Bronchial epithelial cell (primary cell): ENCODE measurements at places on chromosomes 7 and 10. TPM values are rescaled to one million over a fixed set of nuclear protein-coding genes. Genes with fewer than 3 reads are reported as not detected.

TMEM270 gene
- total RNA-seq, result not detected in 2 replicates

PODXL gene
- total RNA-seq, result 0.13 and 0.53 TPM in 2 replicates

AKR1C2 gene
- total RNA-seq, result 191 and 222 TPM in 2 replicates

LGI1 gene
- total RNA-seq, result not detected in 2 replicates

GRCh38 chr10:132851451-132851850 lies 65.5 kb upstream of the NKX6-2 start:
- DNase-seq, result no peak

DNA sequence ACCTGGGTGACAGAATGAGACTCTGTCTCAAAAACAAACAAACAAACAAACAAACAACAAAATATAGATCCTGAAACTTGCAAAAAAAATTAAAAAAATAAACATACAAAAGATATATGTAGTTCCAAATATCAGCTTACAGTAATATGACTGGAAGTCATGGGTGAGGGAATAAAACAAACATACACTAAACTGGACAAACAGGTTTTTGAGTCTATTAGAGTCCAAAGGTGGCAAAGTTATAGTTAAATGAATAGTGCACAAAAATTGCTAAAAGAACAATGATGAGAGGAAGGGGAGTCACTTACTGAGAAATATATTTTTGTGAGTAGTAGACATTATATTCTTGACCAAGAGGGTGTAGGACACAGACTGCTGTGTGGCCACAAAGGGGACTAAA lies 16.7 kb upstream of the RSBN1L start:
- DNase-seq, result peak; percentile 88

GRCh38 chr7:106224797-106225196 lies 60.0 kb downstream of the NAMPT start:
- DNase-seq, result no peak

- DNase-seq, result no peak
Observed at GRCh38 chr7:98281757-98282606, 496 bp downstream of the BRI3 start.

- DNase-seq, result no peak
Observed at GRCh38 chr7:23396222-23397015, 73.9 kb downstream of the IGF2BP3 start.

DNA sequence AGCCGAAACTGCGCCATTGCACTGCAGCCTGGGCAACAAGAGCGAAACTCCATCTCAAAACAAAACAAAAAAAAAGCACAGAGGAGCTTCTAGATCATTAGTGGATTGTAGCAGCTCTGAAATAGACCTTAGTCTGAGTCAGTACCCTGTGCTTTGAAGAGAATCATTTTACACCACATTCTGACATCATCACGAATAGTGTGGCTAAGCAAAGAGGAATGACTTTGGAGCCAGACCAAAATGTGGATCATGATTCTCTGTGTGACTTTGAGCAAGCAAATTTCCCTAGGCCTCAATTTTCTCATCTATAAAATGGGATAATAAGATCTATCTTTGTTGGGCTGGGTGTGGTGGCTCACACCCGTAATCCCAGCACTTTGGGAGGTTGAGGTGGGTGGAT lies 618.9 kb downstream of the CALN1 start:
- peak; percentile 3 for DNase-seq

- no peak for DNase-seq
Observed at GRCh38 chr7:55531536-55531935, 40.8 kb downstream of the VOPP1 start.

- peak; percentile 83 for DNase-seq
Observed at GRCh38 chr7:76234931-76235441, 33.3 kb downstream of the SRRM3 start.

- peak; percentile 88 for DNase-seq
Observed at GRCh38 chr10:125084191-125084613, 76.2 kb downstream of the CTBP2 start.

DNA sequence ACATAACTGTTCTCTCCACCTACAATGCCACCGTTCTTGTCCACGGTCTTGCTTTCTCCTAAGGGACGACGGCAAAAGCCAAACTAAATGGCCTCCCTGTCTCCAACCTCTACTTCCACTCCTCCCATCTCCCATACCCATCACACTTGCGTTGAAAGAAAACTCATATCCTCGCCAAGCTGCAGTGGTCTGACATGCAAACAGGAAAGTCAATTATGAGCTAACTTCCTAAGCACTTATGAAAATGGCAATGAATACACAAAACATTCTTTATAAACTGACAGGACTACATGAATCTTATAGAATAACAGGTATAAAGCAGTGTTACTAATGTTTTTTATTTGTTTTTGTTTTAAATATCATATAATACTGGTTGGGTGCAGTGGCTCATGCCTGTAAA lies 46.4 kb downstream of the TYW1B start:
- no peak for DNase-seq

DNA sequence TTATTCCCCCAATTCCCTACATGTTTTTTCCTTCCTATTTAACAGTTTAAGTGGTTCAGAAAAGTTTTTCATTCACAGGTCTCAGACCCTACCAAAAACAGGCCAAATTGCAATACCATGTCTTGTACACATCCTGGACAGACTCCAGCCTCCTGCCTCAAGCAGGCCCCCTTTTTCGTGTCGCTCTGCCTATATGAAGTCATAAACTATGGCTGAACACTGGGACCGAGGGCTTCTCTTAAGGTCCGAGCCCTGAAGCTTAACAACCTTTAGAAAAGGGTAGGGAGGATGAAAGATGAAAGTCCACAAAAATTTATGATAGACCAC lies 1.4 kb downstream of the FBXW4 start:
- DNase-seq, result peak; percentile 30

DNA sequence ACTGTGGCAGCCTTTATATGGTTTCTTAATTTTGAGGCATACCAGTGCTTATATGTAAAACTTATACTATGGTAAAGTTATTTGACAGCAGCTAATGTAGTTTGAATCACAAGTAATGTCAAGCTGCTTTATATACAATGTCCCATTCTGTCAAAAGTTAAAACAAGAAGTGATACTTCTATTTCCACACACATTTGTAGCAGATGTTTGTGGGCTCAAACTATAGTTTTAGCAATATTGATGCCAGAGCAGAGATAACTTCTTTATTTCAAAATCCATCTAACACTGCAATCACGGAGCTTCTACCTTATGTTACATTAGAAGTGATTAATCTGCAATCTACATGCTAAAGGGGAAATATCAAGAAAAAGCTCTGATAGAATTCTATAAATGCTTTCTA lies 149.6 kb downstream of the ADK start:
- no peak for DNase-seq

- no peak for DNase-seq
Observed at GRCh38 chr7:45189151-45189970, 31.8 kb downstream of the RAMP3 start.

DNA sequence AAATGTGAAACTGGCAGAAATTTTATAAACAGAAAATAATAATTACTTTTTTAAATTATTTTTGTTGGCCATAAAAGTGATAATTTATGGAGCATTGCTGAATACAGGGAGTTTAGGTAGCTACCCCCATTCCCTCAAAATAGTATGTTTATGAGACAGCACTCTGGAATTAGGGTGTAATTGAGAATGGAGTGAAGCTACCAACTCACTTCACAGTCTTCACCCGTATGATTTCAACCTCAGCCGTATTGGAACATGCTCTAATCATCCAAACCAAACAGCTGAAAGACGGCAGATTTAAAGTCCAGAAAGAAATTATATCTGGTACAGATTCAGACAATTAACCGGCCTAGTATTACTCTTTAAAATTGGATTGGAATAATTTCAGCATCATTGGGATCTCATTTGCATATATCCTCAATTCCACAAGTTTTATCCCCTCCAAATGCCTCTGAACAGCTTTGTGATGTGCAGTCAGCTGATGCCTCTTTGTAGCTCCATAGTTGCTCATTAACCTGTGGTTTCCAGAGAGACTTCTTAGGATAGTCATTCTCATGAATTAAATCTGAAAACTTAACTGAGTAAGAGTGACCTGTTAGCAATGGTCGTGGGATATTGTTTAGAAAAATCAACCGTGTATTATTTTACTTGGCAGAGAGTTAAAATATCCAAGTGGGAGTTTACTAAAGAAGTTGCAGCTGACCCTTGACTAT lies 59.1 kb upstream of the GJD4 start:
- DNase-seq, result no peak

DNA sequence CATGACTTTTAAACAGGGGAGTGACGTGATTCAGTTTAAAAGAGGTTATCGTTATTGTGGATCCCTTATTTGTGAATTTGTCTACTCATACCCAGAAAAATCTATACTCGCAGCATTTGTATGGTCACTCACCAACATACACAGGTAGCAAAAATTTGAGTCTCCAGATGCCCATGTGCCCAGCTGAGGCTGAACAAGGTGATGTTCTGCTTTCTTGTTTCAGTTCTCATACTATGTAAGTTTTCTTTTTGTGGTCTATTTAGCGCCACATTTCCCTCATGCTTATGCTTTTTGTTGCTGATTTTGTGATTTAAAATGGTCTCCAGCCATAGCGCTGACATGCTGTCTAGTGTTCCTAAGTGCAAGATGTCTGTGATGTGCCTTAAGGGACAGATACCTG lies 312.9 kb upstream of the SEMA3A start:
- DNase-seq, result no peak

- no peak for DNase-seq
Observed at GRCh38 chr10:65940816-65941662, 984.8 kb upstream of the LRRTM3 start.
